Fibroblast of skin of left biceps (primary cell): ENCODE measurements at places on chromosomes 4 and X.

DNA sequence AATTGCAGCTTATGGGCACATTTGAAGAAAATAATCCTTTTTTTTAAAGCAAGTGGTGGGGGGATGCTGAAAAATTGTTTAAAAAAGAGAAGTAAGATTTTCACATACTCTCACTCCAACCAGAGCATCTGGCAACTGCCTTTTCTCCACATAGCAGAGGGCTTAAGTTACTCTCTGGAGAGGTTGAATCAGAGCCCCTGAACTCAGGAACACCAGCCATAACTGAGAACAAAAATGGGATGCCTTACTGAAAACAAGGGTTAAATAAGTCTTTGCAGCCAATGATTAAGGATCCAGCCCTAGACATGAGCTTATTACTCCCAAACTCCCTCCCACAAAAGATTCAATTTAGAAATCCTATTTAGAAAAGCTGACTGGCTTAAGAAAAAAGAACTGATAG lies 27.5 kb downstream of the CASK start:
- DNase-seq: no peak

DNA sequence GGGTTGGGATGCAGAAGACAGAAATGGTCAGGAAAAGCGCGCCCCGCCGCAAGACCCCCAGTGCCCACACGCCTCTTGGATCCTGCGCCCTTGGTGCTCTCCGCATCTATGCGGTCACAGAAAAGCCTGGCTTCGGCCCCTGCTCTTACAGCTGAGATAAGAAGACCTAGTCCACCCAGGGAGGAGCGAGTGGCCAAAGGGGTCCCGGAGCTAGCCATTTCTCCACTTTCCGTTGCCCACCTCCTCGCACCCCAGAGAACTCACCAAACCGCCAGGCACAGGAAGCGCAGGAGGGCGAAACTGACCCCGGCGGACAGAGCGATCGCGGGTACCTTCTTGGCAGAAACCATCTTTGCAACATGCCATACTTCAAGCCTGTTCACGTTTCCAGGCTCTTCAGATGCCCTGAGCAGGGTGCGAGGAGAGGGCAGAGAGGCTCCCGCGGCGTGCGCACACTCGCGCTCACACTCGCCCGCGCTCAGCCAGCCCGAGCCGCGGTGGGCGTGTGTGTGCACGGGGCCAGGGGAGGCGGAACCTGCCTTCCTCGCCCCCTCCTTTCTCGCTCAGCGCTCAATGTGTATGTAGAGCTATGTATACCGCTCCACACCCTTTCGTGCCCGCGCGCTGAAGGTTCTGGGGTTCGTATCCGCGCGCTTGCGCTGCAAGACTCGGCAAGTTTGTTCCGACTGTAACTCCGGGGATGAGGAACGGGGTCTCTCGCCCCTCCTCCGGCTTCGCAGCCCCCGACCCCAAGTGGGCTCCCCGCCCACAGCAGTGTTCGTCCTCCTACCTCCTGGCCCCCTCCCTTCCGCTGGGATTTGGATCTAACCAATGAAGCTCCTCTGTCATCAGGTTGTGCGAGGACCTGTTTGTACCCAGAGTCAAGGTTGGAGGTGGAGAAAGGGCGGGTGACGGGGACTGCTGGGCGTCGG lies at the start of gene GABRA4:
Gene GABRA4, minus strand, starts transcription at position 507 of the 932 bp plus-strand sequence. Its CDS starts 157 bp downstream, at position 350.
- DNase-seq: no peak

DNA sequence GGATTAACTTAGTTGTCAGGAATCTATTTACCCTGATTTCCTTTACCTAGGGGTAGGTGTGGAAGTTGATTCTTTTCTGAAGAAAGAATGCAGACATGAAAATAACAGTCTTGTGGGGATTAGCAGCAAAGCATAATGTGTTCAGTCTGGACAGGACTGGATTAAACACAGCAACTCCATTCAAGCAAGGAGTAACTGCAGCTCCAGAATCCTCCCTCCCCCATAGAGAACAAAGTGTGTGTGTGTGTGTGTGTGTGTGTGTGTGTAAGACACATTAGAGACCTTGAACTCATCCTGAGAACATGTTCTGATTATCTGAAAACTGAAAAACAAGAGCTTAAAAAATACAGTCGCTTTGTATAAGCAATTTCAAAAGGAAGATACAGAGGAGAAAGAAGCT lies 9.3 kb downstream of the C4orf54 start:
- DNase-seq: no peak

DNA sequence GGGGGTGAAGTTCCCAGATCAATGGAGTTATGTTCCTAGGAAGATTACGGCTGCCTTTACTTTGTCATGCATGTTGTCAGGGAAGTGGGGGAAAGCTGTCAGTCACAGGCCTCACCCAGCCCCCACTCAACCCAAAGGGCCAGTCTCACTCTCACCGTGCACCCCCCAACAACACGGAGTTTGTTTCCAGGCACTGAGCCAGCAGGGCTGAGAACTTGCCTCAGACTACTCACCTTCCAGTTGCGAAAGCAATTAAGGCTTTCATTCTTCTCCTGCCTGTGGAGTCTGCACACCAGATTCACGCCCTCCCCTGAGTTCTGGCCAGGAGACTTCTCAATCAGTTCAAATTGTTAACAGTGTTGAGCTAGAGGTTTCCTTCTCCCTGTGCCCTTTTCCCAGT lies 114.3 kb downstream of the SH3BGRL start:
- DNase-seq: no peak

- peak; percentile 35 for DNase-seq
These were observed 38.4 kb upstream of the PDLIM3 start for GRCh38 chr4:185573651-185574199.

DNA sequence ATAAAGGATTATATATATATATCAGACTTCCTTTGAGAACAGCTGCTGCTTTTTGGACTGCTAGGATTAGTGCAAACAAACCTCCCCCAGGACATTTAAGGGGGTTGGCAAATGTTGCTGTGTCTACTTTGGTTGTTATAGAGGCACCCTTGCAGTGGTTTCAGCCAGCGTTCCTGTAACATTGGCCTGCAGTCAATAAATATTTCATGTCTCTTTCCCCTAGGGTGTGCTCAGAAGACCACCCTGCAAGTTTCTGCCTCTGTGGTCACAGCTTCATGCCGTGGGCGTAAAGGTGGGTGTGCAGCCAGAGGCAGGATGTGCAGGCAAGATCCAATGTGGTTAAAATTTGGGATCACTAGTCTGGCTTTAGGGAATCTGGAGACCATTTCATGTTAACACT lies 28.9 kb downstream of the FGF5 start:
- DNase-seq: peak; percentile 45

DNA sequence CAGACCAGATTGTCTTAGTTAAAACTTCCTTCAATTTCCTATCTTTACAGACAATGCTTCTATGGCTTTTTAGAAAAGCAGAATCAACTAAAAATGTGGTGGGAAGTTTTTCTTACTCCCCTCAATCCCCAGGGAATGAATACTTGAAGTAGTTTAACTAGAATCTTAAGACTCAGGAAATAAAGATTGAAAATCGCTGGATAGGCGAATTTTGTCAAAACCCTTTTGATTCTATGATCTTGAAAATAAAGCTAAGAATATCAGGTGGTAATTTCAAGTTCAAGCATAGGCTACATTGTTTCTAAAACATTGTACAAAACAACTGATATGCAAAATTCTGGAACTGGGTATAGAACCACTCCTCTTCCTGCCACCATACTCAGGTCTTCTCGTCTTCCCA lies 276.5 kb upstream of the GK2 start:
- DNase-seq: no peak

DNA sequence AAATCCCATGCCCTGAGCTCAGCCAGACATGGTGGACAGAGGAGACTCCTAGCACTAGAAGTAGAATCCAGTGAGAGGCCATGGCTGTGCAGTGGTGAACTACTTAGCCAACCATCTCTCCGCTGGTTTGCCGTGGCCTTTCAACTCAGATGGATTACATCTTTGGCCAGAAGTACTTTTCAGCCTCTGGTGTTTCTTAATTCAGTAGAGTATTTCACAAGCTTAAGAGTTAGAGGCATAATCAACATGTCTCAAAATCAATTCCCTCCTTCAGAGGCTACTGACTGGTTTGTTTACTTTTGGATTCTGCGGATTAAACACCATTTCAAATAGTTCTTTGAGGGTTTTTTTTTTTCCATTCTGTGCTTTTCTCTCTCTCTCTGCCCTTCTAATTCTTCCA lies 91.1 kb upstream of the PGRMC2 start:
- no peak for DNase-seq

DNA sequence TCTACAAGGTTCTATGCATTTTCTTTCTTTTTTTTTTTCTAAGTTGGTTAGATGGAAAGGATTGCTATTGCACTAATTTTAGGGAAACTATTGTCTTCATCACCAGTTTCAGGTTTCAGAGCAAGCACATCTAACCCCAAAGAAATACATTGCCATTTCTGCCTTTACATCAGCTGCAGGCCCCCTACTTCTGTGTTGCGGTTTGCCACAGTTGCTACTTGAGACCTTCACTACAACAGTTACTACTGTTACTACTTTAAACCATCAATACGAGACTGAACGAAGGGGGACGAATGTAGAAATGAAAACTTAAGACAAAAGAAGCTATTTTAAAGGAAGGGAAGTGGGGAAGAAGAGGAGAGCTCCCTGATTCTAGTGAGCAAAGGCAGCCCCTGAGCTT lies 256.7 kb upstream of the LCORL start:
- DNase-seq: no peak

DNA sequence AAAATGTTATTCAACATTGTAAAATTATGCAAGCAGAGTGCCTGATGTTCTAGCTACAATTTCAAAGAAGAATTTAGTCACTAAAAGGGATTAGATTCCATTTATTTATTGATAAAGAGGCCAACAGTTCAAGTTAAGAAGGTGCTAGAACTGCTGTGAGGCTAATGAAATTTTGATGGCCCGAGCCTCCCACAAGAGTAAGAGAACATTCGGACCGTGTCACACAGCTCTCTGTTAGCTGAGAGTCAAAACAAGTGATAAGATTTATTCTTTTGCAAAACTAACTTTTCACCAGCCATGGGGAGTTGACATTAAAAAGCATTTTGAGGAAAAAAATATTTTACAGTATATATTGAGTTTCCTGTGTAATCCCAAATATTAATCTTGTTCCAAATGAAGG lies 106.8 kb downstream of the TENM3 start:
- DNase-seq: no peak

GRCh38 chrX:141879616-141880015 lies 24.1 kb upstream of the MAGEC1 start:
- no peak for DNase-seq

DNA sequence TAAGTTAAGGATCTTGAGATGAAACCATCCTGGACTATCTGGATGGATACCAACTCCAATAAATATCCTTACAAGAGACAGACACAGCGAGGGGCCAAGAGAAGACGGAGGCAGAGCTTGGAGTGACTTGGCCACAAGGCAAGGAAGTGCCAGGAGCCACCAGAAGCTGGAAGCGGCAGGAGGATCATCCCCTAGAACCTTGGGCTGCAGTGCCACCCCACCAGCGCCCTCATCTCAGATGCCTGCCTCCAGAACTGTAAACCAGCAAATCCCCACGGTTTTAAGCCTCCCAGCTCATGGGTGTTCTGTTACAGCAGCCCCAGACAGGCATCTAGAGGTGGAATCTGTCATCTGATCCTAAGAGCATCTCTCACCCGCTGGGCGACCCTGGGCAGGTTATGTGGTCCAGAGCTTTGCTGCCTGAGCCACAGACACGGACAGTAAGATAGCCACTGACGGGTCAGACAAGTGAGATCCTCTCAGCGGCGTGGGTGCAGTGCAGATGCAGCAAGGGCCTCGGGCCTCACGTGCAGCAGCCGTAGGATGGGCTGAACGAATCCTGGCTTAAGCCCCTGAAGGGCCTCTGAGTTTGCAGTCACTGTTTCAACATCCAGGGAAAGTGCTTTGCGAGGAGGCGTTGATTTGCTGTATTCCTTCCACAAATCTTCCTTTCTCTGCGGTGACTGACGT lies 25.1 kb upstream of the MXD4 start:
- no peak for DNase-seq

GRCh38 chr4:134282680-134283079 lies 81.1 kb upstream of the PABPC4L start:
- DNase-seq: no peak

DNA sequence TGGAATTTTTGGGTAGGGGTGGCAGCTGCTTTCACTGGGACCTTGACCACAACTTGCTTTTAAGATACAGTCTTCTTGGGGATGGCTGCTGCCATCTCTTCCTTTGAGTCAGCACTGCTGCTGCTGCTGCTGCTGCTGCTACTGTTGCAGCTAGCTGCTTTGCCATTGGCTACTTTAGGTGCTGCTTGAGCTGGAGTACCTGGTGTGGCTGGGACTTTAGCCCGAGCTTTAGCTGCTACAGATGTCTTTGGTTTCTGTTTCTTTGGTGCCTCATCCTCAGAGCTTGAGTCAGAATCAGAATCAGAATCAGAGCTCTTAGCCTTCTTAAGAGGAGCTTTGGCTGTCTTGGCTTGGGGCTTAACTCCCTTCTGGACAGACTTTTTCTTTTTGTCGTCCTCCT lies 52.2 kb downstream of the FAM9B start:
- no peak for DNase-seq

- peak; percentile 3 for DNase-seq
These were observed 538 bp downstream of the STBD1 start for GRCh38 chr4:76306882-76307659.

DNA sequence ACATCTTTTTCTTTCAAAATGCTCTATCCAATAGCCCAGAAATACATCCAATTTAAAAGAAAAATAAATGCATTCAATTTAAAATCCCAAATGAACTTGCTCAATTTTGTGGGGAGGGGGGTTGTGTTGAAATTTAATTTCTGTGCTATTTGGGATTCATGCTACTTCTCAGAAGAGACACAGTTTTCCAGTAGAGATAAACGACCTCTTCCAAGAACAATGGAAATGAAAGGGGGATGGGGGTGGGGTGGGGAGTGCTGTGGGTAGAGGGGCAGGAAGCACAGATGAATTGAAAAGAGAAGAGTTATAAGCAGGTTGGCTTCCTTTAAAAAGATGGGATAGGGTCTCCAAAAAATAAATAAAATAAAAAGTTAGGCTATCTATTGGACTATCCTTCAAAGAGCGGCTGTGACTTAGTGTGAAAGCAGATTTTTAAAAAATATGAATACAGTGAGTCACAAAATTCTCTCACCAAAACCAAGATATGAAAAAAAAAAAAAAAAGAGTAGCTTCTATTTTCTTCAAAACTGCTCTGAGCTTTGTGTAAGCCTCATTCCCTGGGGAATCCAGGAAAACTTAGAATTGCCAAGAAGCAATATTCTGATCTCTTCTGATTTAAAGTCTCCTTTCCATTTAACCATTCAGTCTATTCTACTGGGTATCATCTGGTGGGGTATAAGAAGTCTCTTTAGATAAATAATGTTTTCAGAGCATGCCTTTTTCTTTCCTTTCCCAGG lies 324.3 kb downstream of the PTTG2 start:
- no peak for DNase-seq

DNA sequence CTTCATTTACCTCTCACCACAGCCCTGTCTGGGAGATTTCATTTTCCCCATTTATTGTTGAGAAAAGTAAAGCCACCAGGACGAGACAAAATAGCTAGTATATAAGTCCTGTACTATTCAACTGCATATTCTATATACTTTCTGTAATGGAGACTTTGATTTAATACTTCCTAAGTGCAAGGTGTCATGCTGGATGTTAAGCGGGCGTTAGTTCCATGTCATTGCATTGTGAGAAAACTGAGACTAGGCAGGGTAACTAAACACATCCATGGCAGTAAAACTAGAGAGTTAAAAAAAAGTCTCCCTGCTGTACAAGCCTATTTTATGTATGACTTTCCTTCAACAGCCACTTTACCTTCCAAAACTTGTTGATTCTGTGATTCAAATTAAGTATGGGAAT lies 969.6 kb downstream of the STIM2 start:
- no peak for DNase-seq
